ELR (cell line): ENCODE measurements at places on chromosomes 6 and 20.

DNA sequence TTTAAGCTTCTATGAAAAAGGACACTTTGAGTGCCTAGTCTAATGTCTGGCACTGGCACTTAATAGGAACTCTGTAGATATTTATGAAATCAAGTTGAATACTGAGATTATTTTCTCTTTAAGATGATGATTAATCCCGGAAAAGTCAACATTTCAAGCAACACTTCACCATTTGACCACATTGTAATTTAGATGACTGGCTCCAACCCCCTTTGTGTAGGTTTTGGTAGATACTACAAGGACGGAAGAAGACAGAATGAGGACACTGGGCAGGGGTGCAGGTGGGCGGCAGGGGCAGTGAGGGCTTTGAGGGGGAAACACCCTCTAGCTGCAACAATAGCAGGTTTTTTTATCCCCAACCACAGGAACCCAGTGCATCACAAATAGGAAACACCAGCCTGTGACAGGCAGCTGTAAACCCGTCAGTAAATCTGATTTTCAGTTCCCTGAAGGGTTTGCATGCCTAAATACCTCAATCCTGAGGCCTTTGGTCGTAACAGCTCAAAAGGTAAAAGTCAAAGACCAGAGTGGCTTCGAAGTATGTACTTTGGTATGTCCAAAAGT lies 4.6 kb downstream of the DTNBP1 start:
- no peak for DNase-seq

DNA sequence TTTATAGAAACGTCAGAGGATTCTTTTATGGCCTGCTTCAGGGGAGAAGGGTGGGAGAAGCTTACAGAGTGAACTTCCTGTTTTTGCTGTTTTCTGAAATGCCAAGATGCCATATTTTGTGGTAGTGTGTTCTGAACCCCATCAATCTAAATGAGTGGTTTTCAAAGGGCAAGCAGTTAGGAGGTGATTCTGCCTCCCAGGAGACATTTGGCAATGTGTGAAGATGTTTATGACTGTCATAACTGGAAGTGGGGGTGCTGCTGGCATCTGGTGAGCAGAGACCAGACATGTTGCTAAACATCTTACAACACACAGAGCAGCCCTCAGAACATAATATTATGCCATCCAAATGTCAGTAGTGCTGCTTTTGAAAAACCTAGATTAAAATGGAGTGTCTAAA lies 6.0 kb upstream of the PRL start:
- DNase-seq = no peak

- no peak for DNase-seq
Observed at GRCh38 chr20:20606050-20606449, 106.4 kb downstream of the RALGAPA2 start.

GRCh38 chr6:160678230-160678629 lies 14.2 kb upstream of the LPA start:
- DNase-seq = no peak

DNA sequence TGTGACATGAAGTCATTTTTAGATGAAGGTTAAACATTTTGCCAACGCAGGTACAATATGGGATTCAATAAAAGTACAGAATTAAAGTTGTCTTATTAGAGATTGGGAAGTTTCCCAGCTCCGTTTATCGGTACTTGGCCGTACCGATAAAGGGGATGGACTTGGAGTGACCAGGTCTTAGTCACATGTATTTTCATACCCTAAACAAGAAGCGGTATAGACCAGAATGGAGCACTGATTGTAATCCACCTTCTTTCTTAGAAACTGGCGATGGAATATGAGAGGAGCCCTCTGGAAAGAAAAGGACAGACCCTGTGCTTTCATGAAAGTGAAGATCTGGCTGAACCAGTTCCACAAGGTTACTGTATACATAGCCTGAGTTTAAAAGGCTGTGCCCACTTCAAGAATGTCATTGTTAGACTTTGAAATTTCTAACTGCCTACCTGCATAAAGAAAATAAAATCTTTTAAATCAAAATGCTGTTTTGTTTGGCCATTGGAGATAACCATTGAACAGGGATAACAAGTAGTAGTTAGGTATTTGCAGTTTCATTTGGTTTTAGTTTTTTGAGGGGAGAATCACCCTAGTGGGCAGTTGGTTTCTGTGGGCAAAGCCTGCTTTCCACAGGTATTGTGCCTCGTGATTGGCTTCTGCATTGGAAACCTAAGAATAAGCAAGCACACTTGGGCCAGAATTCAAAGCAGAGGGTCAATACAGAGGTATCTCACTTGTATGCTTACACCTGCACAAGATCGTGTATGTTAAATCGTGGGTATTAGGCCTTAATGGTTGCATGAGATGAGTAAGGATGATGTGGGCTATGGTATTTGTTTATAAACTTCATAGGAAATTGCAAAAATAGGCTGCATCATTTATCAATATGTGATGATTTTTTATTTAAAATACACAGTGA lies 11.2 kb upstream of the ZNFX1 start:
- peak; percentile 58 for DNase-seq

- DNase-seq = peak; percentile 70
Observed at GRCh38 chr6:72952808-72953630, 272.3 kb downstream of the KHDC1L start.

GRCh38 chr20:52054123-52054522 lies 137.5 kb downstream of the ZFP64 start:
- no peak for DNase-seq

DNA sequence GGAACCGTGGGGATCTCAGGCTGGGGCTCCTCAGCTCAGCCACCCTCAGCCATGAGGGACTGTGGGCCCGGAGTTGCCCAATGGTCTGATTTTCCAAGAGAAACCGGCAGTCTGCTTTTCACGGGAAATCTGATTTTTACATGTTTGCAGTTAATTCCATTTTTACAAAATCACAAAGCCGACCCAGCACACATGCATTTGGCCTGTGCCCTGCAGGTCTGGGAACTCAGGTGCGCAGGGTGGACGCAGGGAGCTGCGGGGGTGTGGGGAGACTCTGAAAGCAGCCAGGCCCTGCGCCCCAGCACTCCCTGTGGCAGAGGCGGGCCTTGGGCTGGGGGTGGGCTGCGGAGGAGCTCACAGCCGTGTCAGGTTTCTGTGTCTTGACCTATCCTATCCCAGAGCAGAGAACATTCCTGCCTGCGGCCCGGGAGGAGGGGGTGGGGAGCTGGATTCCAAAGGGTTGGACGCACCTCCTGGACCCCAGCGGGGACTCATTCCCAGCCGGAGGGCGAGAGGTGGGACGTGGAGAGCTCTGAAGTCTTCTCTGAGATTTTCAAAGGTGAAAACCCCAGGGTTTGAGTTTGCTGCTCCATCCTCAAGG lies 60.6 kb downstream of the ADNP start:
- DNase-seq = no peak

DNA sequence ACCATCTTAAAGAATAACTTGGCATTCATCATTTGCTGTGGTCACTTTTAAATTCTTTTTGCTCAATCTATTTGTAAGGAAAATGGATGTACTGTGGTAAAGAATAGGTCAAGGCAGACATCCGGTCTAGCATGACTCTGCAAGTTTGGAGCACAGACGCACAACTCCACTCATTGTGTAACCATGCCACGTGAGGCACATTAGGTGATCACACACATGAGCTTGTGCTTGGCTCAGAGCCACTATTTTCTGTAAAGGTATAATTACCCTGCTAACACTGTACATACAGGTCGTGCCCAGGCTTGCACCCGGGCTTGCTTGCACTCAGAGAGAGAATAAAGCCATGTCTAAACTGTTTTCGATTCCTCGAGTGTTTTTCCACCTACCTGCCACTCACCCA lies 1289.1 kb upstream of the ADGRB3 start:
- no peak for DNase-seq

DNA sequence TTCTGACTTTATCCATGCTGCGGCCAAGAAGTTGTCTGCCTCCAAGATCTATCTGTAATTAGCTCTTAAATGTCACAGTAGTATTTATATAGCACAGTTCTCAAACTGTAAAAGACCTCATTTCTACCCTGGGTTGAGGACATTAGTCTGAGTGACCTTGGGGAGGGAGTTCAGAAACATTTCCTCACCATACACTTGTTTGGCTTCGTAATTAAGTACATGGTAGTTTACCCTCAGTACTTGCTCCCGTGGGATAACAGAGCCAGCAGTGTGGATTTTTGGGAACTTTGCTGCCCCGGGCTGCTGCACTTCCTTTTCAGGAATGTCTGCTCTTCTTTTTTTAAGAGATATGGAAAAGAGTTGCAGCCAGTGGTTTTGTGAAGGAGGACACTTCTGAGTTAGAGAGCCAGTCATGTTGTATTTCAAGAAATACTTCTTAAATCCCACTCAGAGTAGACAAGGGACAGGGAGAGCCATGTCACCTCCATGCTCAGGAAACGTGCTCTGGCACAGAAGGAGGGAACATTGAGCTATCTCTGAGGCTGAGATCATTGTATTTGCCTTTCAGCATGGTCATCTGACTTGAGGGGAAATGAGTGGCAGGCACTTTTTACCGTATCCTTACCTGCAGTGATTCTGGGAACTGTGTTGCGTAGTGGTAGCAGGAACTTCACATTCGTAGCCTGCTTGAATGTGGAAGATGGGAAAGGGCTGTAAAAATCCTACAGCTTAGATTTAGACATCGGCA lies 33.6 kb downstream of the RPRD1B start:
- DNase-seq = no peak

GRCh38 chr6:146948790-146949342 lies 255.4 kb upstream of the STXBP5 start:
- DNase-seq = no peak

DNA sequence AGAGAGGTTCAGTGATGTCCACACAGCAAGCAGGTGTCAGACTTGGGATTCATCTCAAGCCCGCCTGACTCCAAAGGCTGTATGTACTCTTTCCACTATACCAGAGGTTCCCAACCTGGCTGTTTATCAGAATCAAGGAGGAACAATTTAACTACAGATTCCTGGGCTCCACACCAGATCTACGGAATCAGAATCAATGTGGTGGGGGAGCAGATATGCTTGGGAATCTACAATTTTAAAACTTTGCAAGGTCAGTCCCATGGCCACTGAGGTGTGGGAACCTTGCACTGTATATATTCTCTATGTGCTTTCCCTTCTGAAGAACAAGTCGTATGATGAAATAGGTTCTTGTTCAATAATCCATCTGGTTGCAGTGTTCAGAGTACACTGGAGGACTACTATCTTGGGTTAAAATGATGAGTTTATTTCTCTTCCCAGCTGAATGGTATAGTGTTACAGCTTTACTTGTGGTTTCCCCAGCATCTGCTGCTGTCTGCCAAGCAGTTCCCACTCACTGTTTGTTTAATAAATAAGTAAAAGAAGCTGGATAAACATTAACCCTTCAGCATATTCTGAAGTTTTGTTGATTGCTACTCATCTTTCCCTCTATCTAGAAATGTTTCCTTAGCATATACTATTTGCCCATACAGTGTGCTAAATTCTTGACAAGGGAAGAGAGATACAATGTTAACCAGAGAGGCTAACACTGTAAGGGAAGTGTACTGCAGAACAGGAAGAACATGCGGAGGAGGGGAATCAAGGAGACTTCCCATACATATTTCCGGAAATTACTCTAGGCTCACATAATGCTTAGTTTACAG lies 9.9 kb downstream of the TTI1 start:
- no peak for DNase-seq

DNA sequence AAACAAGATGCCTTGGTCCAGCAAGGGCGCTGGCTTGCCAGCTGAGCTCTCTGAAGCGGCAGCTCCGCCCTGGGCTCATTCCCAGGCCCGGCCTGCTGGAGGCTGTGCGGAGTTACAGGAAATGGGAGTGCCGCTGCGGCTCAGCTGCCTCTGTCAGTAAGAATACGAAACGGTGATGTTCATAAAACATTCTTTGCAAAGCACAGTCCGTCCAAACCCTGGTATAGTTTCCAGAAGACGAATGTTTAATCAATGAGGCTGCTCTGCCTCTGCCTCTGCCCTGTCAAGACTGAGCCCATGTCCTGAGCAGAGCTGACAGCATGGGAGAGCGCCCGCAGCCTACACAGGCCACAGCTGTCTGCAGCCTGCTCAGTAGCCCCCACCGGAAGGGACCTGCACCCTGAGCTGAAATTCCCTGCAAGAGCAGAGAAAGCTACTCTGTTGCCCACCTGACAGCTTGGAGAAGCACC lies 153.3 kb upstream of the SNX9 start:
- peak; percentile 77 for DNase-seq

GRCh38 chr6:7324520-7324919 lies 11.5 kb upstream of the SSR1 start:
- DNase-seq = no peak

- DNase-seq = no peak
Observed at GRCh38 chr6:3557336-3557735, 100.5 kb upstream of the SLC22A23 start.

DNA sequence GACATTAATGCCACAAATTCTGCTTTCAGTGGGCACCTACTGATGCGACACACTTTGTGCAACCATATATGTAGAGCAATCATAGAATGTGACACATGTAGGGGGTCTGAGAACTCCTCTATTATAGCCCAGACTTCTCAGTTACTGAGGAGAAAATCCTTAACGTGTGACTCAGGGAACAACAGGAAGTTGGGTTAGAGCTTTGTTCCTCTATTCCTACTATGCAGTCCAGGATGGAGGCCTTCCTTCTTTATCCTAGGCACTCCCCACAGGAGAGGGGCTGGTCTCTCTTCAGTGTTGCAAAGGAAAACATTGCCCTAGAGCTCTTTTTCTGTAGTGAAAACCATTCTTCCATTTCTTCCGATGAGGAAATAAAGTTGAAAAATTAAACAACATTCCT lies 39.6 kb upstream of the RCAN2 start:
- no peak for DNase-seq

GRCh38 chr6:870096-870495 lies 177.2 kb upstream of the EXOC2 start:
- DNase-seq = no peak

DNA sequence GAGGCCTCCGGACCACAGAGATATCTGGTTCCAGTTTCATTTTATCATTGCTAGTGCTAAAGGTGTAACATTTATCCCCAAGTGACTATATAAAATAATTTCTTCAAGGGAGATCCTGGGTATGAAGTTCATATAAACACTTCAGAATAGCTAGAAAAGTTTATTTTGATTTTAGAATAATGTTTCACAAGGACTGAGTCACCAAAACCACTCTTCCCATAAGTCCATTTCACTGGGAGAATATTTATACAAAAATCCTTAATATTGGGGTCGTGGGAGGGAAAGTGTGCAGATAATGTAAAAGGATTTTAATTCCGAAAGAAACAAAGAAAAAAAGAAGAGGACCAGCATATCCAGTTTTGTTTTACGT lies 128.1 kb downstream of the ISM1 start:
- no peak for DNase-seq
